ENCODE measurements at places on chromosomes 5 and 9. TPM values are rescaled to one million over a fixed set of nuclear protein-coding genes. Genes with fewer than 3 reads are reported as not detected.

- DNase-seq: no peak
These were observed 282.1 kb downstream of the CRB2 start for GRCh38 chr9:123637945-123638634.

DNA sequence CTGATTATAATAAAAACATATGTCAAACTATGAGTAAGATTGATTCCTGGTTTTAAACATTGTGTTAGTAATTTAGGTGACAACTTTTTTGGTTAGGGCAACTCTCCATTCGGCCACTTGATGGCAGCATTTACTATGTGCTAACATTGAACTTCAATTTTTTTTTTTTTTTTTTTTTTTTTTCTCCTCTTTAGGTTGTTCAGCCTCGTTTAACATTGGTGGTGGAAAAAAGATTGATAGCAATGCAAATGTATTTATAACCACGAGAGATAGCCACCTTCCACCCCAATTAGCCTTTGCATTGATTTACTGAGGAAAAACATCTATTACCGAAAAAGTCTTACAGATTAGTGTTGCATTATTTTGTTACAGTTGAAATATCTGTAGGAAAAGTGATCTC lies 159.1 kb downstream of the CSNK1G3 start:
- peak; percentile 70 for DNase-seq

DNA sequence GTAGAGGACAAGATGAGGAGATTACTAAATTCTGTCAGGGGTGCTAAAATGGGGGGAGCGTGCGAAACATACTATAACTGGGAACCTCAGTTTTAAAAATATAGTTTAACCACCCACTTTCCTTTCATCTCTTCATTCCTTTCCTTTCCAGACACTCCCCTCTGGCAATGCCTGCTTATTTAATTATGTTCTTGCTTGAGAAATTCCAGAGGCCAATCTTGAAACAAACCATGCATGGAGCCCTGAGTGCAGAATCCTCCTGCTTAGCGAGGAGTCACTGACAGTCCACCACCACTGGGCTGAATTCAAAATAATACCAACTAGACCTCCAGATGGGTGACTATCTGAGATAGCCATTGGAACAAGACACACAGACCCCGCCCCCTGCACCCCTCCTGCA lies 29.7 kb upstream of the C9orf72 start:
- DNase-seq: no peak

Gene ZNG1C
- 41.7 TPM for total RNA-seq

- DNase-seq: no peak
These were observed 60.8 kb upstream of the PHYKPL start for GRCh38 chr5:178293400-178293799.

- no peak for DNase-seq
These were observed 5.5 kb upstream of the ZNF354B start for GRCh38 chr5:178854284-178854683.

Gene FLT4
- total RNA-seq: 0.90 TPM

- DNase-seq: no peak
These were observed 18.1 kb downstream of the LPCAT1 start for GRCh38 chr5:1505506-1506241.

DNA sequence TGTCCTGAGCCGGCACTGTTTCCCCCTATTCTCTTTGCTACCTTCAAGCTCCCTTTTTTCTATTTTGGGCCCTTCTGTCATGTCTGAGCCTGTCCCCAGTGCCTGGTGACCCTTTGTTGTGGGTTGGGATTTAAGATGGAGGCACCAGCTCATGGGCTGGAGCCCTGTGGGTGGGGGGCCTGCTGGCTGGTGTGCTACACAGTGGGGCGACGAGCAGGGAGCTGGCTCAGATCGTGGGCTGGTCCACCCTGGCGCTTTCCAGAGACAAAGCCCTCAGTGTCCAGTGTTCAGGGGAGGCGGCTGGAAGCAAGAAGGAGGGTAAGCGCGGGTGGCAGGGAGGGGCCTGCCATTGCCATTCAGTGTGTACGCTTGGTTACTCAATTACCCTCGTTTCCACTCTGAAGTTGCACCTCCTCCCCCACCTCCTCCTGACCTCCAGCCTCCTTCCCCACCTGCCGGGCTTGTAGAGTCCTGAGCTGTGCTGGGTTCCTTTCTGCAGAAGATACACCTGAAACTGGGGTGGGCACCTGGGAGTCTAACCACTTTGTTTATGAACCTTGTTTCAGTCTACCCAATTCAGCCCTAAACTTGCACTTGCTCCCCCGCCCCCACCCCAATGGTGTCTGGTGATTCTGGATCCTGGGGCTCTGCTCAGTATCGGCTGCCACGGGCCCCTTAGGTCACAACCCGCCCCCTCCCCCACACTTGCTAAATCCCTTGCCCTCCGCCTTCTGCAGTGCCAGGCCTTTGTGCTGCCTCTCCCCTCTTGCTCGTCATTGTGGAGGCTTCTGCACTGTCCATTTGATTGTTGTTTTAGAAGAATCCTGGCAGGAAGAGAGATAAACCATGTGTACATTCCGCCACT lies 49.9 kb downstream of the MVB12B start:
- peak; percentile 70 for DNase-seq

- no peak for DNase-seq
These were observed 39.8 kb upstream of the NOTCH1 start for GRCh38 chr9:136585531-136586120.

Gene PPP2R2B
- 4.4 TPM for total RNA-seq

- DNase-seq: no peak
These were observed 97.0 kb downstream of the PCDH1 start for GRCh38 chr5:141780952-141781781.

- DNase-seq: no peak
These were observed 279.2 kb upstream of the TYRP1 start for GRCh38 chr9:12413986-12414385.

Gene WDR31
- total RNA-seq: 1.4 TPM

DNA sequence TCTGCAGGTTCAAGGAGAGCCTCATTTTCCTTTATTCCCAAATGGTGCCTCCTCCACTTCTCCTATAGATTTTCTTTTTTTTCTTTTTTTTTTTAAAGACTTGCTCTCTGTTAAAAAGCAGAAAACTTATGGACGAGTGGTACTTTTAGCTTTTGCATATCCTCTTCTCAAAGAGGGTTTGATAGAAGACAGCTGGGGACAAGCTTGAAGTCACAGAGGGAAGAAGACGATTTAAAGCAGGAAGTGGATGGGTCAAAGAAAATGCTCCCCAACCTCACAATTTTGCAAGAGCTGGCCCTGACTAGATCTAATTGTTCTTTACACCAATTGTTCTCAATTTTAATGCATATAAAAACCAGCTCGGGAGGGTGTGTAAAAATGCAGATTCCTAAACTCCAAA lies 48.9 kb downstream of the APBA1 start:
- DNase-seq: no peak

Gene OMD
- 0.17 TPM for total RNA-seq

DNA sequence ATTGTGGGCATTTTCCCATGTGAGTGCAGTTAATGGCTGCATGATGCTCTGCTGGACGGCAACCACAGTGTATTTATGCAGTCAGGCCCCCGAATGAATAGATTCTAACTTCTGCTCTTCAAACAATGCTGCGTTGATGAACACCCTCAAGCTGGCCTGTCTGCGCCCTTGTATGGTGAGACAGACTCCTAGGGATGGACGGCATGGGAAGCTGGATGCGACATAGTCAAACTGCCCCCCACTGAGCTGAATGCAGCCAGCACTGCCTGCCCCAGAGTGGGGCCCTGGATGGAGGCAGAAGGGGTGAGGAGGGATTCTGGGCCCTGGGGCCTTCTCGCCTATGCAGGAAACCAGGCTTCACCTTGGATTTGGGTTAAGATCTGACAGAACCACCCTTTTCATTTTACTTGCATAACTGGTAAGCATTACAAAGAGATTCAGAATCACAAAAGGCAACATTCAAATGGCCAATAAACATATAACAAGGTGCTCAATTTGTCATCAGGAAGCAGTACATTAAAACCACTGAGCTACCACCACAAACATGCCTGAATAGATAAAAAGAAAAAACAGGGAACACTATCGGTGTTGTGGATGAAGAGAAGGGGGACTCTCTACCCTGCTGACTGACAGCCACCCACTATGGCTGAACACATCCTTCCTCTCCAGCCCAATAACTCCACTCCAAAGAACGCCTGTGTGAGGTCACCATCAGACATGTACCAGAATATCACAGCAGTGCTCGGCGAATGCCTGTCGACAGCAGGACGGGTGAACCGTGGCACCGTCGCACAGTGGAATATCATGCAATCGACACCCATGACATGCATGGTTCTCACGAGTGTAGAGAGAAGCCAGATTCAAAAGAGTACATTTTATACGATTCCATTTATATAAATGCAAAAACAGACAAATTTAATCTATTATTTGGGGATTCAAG lies 79.1 kb downstream of the RAPGEF1 start:
- DNase-seq: no peak

DNA sequence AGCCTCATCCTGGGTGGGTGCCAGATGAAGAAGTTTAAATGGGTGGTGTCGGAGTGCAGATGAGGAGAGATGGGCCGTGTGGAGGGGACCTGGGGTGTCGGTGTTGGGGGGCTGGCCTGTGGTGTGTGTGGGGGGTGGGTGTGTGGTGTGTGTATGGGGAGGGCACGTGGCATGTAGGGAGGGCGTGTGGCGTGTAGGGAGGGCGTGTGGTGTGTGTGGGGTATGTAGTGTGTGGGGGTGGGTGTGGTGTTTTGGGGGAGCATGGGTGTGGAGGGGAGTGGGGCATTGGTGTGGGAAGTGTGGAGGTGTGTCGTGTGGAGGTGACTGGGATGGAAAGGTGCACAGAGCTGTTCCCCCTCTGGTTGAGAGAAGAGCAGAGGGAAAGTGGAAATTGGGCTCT lies 34.5 kb downstream of the SLC46A2 start:
- no peak for DNase-seq

- DNase-seq: no peak
These were observed 244.4 kb upstream of the TUT7 start for GRCh38 chr9:86598411-86599239.

DNA sequence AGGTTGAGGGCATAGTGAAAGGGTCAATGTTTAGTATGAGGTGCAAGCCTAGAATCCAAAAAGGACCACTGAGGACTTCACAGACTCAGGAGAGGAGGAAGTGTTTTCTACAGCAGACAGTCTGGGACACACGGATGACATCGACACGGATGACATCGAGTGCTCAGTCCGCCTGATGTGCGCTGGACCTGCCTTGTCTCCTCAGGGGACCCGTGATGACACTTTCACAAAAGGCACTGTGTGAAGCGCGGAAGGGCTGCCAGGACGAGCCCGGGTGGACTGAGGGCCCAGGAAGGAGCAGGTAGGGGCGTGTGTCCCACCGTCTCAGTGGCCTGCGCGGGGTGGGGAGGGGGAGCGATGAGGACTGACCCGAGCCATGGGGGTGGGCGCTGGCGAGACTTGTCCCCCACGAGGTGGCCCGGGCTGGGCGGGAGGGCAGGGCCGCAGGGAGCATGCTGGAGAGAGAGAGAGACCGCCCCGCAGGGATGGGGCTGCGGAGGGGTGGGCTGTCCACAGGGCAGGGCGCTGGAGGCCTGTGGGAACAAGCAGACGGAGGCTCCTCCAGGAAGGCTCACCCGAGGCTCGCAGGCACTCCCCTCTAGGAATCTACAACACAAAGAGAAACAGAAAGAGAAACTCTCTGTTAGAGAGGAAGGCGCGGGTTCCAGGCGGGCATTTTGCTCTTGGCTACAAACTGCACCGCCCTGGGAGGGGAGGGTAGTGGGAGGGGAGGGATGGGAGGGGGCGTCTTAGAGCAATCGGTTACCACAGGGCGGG lies 54.9 kb downstream of the USP20 start:
- no peak for DNase-seq

DNA sequence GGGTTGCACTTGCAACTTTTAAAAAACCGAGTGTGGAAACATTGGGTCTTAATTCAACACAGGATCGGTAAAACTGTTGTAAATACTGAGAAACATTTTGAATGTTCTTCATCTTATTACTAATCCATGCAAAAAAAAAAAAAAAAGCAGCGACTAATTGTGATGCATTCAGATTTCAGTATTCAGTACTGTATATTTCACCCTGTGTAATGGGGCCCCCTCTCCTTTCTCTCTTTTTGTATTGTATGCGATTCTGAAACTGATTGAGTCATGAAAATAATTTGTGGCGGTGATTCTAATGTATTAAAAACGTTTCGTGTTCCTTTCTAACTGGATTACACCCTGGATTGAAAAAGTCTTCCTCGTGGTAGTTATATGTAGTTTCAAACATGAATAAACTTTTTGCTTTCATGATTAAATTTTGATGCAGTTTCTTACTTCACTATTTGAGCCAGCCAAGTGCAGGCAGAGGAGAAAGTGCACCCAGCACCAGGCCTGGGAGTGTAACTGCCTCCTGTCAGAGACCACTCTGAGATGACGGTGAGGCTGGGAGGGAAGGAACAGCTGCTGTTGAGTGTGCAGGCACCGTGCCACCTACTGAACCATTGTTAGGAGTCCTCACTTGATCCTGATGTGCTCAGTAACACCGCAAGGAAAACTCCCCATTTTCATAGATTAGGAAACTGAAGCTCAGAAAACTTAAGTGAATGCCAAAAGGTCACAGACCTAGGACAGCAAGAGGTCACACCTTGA lies 220.0 kb downstream of the PBX3 start:
- DNase-seq: no peak

GRCh38 chr5:61993295-61993927 lies 312.6 kb upstream of the KIF2A start:
- DNase-seq: no peak

- DNase-seq: no peak
These were observed 7.4 kb downstream of the HNRNPH1 start for GRCh38 chr5:179616002-179616594.

Gene MARCHF11
- total RNA-seq: not detected

DNA sequence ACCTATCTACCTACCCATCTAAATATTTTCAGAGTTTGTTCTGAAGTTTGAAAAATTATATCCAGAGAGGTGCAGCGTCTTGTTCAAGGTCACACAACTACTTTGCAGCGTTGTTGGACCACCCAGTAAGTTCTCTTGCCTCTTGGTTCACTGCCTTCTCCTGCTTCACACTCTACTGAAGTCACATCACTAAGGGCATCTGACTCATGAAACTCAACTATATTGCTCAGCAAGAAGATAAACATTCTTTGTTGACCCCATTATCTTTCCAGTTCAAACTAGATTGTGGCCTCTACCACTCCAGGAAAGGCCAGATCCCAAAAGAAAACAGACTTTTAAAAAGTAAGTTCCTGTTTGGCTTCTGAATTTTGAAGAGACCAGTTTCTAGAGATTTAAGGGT lies 326.9 kb downstream of the SLIT3 start:
- peak; percentile 28 for DNase-seq

Gene TMEM174
- not detected for total RNA-seq

Data from hepatocyte (in vitro differentiated cells).